ENCODE measurements at places on chromosomes 3 and 15.

- DNase-seq = no peak
Observed at GRCh38 chr15:89533861-89534544, 37.6 kb upstream of the RHCG start.

GRCh38 chr3:156404217-156404616 lies 150.7 kb downstream of the SSR3 start:
- no peak for DNase-seq

DNA sequence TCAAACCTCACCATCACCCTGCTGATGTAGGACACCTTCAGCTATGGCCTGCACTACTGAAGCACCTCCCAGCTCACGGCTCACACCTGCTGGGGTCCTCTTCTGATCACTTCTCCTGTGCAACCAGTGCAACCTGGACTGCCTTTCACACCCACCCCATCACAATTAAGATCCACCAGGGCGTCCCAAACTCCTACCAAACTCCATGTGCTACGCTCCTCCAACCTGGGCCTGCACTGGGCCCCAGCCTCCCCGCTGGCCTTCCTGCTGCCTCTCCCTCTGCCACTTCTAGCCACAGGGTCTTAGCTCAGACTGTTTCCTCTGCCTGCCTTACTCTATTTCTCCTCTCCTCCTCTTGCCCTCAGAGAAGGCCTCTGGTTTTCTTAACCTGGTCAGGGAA lies 12.8 kb downstream of the MESD start:
- no peak for DNase-seq

DNA sequence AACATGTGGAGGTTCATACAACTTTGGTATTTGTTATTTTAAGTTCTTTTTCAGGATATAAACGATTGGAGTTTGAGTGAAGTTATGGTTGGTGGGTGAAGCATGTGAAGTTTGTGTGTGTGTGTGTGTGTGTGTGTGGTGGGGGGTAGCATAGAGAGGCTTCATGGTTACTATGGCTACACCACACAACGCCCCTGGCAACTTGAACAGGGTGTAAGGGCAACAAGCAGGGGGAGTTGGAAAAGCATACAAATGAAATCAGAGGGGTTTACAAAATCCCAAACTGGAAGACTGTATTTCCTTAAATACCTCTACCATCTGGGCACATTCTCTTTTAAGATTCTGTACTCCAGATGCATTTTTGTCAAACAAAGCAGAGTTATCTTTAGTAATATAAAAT lies 207.5 kb downstream of the SV2B start:
- DNase-seq = no peak

Measured in stimulated activated CD8-positive, alpha-beta memory T cell treated with anti-CD3 and anti-CD28 coated beads, Interleukin-7, amount 100 ng/mL, for 48 hours (primary cell).